ENCODE measurements at places on chromosomes 5 and 9. TPM values are rescaled to one million over a fixed set of nuclear protein-coding genes. Genes with fewer than 3 reads are reported as not detected.

Gene MAMDC4
- 17.7 TPM for total RNA-seq

- no peak for DNase-seq
Measured at GRCh38 chr5:136143763-136144162, 11.1 kb downstream of the SMAD5 start.

GRCh38 chr5:159581502-159582249 lies 251.4 kb upstream of the IL12B start:
- no peak for DNase-seq

- no peak for DNase-seq
Measured at GRCh38 chr5:82107267-82107666, 135.4 kb downstream of the ATG10 start.

- no peak for DNase-seq
Measured at GRCh38 chr9:4030751-4031150, 269.1 kb downstream of the GLIS3 start.

All from activated naive CD4-positive, alpha-beta T cell treated with anti-CD3 and anti-CD28 coated beads, Interleukin-2, amount 50 U/mL, for 72 hours (primary cell).